Hematopoietic multipotent progenitor cell treated with erythropoietin and hydrocortisone succinate and interleukin-3 and kit ligand, for 17 days (in vitro differentiated cells): ENCODE measurements at places on chromosomes 12 and 14.

GRCh38 chr12:53594897-53595615 is 31.1 kb downstream of the ATF7 start:
- no peak for DNase-seq

DNA sequence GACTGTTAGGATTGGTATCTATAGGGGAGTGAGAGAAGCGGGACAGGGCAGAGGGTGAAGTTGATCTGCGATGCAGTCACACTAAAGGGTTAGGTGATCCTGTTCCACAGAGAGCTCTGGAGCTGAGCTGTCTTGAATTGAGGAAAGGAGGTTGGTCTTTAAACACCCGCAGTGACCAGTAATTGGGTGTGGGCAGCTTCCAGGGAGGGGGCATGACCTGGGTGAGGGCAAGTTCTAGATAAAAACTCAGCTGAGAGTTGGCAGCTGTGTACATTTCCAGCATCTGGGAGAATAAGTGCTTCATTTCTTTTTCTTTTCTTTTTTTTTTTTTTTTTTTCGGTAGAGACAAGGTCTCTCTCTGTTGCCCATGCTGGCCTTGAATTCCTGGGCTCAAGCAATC is 35.1 kb downstream of the RDH12 start:
- no peak for DNase-seq

- DNase-seq: no peak
Observed at GRCh38 chr12:82517027-82517426, 158.7 kb downstream of the METTL25 start.

DNA sequence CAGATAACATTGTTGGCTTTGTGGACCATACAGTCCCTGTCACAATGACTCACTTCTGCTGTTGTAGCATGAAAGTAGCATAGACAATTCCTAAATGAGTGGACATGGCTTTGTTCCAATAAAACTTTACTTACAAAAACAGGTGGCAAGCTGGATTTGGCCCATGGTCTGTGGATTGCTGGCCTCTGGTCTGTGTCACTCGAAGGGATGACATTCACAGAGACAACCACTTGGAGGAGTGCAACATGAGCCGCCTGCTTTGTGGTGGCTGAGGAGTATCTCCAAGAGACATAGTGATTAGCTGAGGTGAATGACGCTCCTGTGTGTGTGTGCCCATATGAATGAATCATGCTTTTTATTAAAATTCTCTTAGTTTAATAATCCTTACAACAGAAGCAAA is 81.3 kb upstream of the NRXN3 start:
- no peak for DNase-seq

- DNase-seq: no peak
Observed at GRCh38 chr12:14399871-14400270, 34.4 kb downstream of the ATF7IP start.

GRCh38 chr14:68099495-68100045 is 280.0 kb downstream of the RAD51B start:
- no peak for DNase-seq

DNA sequence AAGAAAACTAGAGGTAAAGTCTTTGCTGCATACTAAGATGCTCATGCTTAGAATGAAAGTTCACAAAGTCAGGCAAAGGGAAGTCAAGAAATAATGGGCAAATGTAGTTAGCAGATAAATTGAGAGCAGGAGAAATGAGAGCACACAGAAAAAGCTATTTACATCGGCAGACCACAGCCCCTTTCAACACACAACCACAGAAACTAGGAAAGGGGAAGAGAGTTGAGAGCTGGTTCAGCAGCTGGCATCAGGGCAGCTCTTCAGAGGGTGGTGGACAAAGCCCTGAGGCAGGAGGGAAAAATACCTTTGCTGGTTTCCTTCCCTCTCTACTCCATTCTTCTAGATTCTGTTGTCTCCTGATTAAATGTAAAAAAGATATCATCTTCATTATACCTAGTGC is 95.4 kb upstream of the ANO4 start:
- DNase-seq: no peak

DNA sequence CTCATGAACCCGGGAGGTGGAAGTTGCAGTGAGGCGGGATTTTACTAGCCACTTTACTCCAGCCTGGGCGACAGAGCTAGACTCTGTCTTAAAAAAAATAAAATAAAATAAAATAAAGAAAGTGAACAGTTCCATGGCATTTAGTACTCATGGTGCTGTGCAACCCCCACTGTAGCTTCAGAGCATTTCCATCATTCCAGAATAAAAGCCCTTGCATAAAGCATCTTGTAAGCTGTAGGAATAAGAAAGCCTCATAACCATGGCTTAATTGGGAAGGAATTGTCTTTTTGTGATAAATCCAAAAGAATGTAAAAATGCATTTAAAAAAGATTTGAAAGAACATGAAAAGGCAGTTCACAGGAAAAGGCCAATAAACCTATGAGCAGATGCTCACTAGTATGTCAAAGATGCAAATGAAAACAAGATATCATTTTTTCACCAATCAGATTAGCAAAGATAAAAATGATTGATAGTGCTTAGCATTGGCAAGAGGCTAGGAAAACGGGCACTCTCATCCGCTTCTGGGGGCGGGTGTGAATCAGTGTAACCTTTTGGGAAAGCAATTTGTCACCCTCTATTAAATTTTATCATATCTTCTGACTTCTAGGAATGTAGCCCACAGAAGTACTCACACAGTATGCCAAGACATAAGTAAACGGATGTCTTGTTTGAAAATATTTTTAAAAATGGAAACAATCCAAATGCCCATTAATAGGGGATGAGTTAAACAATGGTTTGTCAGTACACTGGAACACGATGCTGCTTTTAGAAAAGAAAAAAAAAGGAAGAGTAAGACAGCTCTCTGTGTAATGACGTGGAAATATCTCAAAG is 46.6 kb downstream of the CFAP251 start:
- no peak for DNase-seq

DNA sequence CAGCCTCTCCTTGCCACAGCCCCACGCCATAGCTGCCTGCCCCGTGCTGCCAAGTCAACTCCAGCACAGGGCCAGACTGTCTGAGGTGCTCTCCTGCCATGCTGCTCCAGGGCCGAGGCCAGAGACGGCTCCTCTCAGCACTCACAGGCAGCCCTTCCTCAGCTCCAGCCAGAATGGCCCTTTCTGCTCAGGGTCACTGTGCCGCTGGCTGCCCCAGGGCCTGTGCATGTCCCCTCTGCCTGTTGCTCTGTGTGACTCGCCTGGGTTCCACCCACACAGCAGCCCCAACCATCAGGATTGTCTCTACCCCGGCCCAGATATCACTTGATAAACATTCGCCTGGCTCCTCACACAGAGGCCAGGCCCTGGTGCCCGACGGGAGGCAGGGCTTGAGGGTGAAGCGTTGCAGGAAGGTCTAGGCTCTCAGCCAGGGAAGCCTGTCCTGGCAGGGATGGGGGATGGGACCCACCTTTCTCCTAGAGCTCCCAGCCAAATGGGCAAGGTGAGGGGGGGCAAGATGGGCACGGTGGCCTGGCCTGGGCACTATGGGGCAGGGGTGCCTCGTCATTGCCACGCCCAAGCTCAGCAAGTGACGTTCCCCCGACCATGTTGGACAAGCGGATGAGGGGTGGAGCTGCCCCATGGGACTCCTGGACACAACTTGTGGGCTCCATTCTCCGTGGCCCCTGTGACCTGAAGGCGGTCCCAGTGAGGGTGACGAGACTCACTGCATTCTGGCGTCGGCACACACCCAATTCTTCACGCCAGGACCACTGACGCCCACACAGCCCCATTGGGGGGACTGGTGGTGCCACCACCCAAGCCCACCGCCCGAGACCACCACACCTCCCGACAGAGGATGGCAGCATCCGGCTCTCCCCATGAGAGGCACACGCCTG is 27.4 kb upstream of the BTBD6 start:
- DNase-seq: no peak

GRCh38 chr14:90730206-90730766 is 85.9 kb downstream of the TTC7B start:
- DNase-seq: no peak

- no peak for DNase-seq
Observed at GRCh38 chr14:74141703-74142102, 56.9 kb downstream of the LIN52 start.

DNA sequence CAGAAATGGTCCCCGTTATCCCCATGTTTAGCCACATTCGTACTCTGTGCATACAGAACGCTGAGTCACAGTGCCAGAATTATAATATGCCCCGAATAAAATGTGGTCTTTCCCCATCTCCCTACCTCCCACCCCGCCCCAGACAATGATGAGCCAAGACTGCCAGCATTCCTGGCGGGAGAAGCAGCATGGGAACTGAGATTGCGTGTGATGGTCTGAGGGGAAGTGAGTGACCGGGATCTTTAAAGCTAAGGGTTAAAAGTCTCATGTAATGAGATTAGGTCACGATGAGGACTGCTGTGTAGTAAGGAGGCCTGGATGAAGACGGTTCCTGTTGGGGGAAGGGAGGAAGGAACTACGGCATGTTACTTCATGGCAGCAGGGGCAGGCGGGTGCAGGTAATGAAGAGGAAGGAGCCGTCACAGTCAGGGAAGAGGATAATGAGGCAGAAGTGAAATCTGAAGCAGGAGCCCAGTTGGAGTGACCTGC is 243.3 kb upstream of the FKBP4 start:
- DNase-seq: no peak

DNA sequence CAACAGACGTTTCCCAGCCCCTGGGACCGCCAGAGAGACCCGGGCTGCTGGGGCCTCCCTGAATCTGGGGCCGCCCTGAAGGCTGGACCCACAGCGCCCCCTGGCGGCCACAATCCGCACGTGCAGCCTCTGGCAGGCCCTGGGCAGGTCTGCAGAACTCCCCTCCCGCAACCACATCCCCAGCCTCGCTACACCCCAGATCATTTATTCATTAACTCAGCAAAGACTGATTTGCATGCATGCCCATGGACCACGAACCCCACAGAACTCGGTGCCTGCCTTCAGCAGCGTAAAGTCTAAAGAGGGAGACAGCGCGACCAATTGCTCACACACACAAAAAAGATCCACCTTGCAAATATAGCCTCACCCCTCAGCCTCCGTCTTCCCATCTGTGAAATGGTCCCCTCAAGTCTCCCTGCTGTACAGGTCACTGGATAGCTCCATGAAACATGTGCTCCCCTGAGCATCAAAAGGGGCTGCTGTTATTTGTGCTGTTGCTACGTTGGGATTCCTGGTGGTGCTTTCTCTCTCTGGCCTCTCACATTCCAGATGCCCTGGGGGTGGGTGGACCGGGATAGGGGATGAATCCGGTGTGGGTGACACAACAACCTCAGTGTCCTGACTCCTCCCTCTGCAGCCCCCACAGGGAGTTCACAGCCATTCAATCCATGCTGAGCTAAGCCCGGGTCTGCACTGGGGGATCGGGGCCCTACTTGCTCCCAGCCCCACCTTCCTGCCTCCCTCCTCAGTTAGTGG is 96.4 kb downstream of the SCARB1 start:
- DNase-seq: peak; percentile 69

- no peak for DNase-seq
Observed at GRCh38 chr12:2862876-2863275, 6.0 kb upstream of the TEX52 start.

DNA sequence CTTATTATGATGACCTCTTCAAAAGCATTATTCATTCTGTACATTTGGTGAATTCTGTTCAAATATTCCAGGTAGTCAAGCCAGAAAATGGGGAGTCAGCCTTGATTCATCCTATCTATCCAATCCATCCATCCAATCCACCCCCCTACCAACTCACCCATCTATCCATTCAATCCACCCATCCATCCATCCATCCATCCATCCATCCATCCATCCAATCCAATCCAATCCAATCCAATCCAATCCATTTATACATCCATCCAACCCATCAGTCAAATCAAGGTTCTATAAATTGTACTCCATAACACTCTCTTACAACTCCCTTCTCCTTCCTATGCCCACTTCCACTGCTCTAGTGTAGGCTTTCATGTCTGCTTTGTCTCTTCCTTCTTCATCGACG is 35.8 kb upstream of the GRIP1 start:
- no peak for DNase-seq

GRCh38 chr12:47910486-47910885 is 5.7 kb upstream of the VDR start:
- no peak for DNase-seq

DNA sequence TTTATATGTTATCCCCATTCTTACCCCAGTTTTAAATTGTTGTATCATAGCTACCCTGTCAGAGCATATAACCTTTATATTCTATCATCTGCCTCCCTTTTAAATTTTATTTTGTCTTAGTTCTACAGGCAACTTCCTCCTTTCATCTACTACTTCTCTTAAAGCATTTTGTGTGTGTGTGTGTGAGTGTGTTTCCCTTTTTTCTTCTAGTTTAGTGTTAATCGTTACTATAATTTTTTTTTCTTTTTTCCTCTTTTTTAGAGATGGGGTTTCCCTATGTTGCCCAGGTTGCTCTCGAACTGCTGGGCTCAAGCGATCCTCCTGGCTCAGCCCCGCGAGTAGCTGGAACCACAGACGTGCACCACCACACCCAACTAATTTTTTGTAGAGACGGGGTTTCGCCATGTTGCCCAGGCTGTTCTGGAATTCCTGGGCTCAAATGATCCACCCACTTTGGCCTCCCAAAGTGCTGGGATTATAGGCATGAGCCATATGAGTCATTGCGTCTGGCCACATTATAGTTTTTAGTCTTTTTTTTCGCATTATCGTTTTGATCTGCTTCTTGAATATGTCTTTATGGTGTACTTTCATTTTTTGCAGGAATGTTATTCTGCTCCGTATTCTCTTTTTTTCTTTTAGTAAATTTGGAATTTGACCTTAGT is 33.1 kb upstream of the FBXO34 start:
- DNase-seq: no peak

GRCh38 chr12:132222096-132222807 is 78.0 kb downstream of the NOC4L start:
- no peak for DNase-seq

- no peak for DNase-seq
Observed at GRCh38 chr12:113184098-113184899, 979 bp downstream of the DDX54 start.

- DNase-seq: no peak
Observed at GRCh38 chr12:9273276-9273675, 65.1 kb upstream of the PZP start.

DNA sequence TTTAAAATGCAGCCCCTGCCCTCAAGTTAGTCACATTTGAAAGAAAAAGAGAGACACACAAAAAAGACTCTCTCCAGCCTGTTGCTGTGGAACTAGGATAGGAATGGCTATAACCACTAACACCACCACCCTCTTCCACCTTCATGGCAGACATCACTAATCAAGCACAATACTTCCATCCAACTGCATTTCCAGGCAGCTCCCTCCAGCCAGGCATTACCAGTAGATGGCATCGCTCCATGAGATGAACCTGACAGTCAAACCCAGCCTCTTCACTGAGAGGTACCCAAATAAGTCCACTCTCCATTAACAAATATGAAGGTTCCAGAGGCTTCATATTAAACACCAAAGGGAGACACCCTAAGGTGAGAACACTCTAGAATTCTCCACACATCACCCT is 24.4 kb downstream of the SLC8B1 start:
- no peak for DNase-seq

- no peak for DNase-seq
Observed at GRCh38 chr12:32874078-32874477, 22.5 kb downstream of the PKP2 start.

DNA sequence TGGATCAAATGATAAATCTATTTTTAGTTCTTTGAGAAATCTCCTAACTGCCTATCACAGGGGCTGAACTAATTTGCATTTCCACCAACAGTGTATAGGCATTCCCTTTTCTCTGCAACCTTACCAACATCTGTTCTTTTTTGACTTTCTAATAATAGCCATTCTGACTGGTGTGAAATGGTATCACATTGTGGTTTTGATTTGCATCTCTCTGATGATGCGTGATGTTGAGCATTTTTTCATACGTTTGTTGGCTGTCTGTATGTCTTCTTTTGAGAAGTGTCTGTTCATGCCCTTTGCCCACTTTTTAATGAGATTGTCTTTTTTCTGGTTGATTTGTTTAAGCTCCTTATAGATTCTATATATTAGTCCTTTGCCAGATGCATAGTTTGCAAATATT is 67.1 kb downstream of the IFNG-AS1 start:
- DNase-seq: no peak
